Spinal cord (tissue), 10 donors: ENCODE measurements at places on chromosomes 13 and 19. TPM values are rescaled to one million over a fixed set of nuclear protein-coding genes. Genes with fewer than 3 reads are reported as not detected.

DNA sequence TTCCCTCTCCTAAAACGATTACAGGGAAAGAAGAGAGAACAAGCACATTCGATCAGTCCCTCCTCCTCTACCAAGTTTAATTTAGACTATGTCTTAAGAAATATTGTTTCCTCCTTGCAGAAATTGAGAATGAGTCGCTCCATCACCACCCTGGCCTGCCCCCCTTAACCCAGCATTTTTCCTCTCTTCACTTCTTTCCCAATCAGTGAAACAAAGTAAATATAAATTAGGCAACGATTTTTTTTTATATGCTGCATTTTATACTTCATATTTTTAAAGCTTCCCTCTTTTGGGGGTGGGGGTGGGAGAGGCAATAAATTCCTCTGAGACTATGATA, 300.0 kb downstream of the SPRY2 start:
- no peak for DNase-seq

GRCh38 chr13:20514866-20515265, 10.8 kb downstream of the CRYL1 start:
- no peak for DNase-seq

- DNase-seq = no peak
Observed at GRCh38 chr13:78409172-78409571, 194.2 kb downstream of the POU4F1 start.

GRCh38 chr13:74073274-74073673, 60.9 kb downstream of the KLF12 start:
- DNase-seq = no peak

- no peak for DNase-seq
Observed at GRCh38 chr19:17721821-17722220, 2.5 kb downstream of the MAP1S start.

DNA sequence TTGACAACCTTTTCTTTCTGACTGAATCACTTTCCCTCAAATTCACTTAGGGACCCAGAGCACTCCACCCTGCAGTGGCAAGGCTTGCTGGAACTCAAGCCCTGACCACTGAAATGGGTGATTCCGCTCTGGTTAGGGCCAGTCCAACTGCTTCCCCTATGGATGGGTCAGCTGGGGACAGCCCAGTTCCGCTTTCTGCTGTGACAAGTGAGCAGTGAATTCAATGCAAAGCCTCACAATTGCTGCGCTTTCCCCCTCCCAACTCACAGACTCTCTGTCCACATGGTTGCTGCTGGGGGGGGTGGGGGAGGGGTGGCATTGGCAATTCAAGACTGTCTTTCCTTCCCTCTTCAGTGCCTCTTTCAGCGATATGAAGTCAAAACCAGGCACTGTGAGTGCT, 18.7 kb downstream of the CD70 start:
- DNase-seq = no peak

Gene MBD3L3
- polyA plus RNA-seq = not detected

Gene ZNF724
- polyA plus RNA-seq = 3.9 TPM

Gene DNAAF3
- 12.7 TPM for polyA plus RNA-seq

Gene FXYD1
- 37.9 TPM for polyA plus RNA-seq

Gene FPR3
- 0.09 TPM for polyA plus RNA-seq

Gene C3
- 104 TPM for polyA plus RNA-seq

Gene ZBTB7A
- 12.7 TPM for polyA plus RNA-seq

Gene BABAM1
- 125 TPM for polyA plus RNA-seq
